Stimulated activated CD4-positive, alpha-beta T cell treated with anti-CD3 and anti-CD28 coated beads, TNF-alpha, amount 100 ng/mL, for 24 hours (primary cell): ENCODE measurements at places on chromosomes 5 and 9.

- no peak for DNase-seq
These were observed 318.2 kb downstream of the SLCO4C1 start for GRCh38 chr5:101977729-101978345.

DNA sequence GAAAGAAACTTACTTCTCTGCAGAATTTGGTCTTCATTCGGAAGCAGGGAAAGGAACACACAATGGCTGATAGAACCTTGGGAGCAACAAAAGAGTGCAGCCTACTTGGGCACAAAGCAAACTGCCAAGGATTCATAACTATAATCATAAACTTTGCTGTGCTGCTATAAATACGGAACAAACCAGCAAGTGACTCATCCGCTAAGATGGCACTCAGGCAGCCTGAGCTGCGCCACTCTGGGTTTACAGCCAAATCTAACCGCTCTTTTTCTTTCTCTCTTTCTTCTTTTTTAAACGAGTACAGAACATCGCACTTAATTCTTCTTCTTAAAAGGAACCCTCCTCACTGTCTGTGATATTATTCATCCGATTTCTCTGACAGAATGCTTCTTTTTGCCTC is 81.1 kb downstream of the PTPN3 start:
- no peak for DNase-seq

- DNase-seq, result no peak
These were observed 308.2 kb downstream of the ARL15 start for GRCh38 chr5:54001976-54002775.

DNA sequence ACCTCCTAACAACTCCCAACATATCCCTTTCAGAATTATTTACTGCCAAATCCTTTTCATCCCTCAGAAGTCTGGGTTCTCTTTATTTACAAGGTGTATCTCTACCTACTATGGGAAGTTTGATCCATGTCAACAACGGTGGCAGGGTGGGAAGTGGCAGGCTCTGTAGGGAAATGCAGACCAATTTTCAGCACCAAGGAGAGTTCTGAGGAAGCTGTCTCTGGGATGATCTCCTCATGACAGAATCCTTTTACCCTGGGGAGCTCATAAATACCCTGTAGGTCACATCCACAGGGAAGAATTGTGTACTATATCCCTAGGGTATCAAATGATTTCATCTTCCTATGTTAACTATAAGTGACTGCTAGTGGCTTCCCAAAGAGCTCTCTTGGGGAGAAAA is 107.8 kb upstream of the NEK6 start:
- DNase-seq, result no peak

DNA sequence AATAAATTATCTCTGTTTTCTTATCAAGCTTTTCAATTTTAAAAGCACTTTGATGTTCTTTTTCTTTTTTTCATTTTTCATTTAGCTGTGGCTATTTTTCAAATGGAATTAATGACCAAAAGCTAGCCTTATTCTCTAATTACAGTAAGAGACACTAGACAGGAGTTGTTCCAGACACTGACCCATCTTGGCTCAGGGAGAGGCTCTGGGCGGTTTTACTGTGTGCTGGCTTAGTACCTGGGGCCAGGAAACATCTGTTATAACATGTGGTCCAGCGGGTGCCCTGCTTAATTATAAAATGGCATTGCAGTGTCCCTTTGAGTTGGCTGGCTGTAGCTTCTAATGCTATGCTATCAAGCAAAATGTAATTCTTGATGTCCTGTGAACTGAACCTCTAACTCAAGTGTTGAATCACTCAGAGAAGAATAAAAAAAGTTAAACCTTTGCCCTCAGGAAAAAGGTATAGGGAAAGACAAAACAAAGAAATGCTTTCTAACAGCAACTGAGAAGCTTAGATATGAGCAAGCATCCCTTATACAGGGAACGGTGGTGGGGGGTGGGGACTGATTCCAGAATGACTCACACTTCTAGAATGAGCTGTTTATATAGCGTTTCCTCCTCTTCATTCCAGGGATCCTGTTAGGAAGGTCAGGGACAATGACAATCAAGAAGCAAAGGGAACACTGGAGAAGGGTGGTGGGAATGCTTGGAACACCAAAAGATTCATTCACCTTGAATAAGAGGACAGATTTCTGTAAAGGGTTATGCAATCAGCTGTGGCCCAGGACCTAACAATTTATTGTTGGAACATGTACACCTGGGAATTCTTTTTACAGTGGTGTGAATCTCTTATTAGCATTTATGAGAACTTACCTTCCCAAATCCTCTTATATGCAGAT is 58.7 kb upstream of the NFIB start:
- no peak for DNase-seq

- no peak for DNase-seq
These were observed 84.7 kb downstream of the CMYA5 start for GRCh38 chr5:79774171-79774854.

DNA sequence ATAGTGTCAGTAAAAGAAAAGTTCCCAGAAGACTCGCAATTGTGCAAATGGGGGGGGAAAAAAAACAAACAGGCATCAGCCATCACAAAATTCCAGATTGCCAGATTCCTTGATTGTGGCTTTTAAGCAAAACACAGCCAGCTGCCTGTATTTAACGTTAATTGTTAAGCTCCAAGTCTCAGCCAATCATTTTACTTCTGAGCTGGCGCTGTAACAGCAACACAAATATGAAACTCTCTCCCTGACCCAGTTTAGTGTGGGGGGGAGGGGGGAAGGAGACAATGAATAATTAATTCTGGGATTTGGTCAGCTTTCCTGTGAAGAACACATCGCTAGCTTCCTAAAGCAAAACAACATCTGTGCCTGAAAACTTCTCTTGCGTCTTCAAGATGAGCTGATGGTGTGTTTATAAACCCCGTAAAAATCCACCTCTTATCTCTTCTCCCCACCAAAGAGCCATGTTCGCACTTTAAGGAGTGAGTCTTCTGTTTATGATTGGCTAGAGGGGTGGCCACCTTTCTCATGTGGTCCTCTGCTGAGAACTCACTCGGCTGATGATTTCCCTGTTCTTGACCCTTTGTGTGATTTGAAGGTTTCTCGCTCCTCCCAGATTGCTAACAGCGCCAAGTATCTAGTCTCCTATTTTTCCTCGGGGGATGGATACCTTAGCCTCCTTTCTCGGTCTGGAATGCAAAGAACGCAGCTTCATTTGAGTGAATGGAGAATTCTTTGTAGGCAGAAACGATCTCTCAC is 160.2 kb upstream of the DAPK1 start:
- no peak for DNase-seq
